ENCODE measurements at places on chromosomes 3 and 15.

DNA sequence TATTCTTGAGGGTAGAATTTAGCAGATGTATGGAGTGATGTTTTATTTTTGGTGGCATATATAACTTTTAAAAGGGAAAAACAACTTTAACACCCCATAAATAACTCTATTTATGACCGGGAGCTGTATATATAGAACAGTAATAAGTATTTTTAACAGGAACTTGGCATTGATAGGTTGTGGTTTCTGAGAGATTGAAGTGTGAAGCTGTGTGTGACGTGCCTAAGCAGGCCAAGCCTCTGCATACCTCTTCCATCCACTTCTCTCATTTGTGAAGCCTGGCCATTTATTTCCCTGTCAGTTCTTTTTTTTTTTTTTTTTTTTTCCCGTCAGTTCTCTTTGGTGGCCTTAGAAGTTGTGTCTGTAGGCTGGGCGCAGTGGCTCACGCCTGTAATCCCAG is 23.0 kb downstream of the RBM5 start:
- no peak for DNase-seq

- no peak for DNase-seq
These were observed 25.7 kb upstream of the EPHB1 start for GRCh38 chr3:134769287-134769868.

GRCh38 chr3:61908382-61908781 is 347.0 kb downstream of the PTPRG start:
- DNase-seq = no peak

DNA sequence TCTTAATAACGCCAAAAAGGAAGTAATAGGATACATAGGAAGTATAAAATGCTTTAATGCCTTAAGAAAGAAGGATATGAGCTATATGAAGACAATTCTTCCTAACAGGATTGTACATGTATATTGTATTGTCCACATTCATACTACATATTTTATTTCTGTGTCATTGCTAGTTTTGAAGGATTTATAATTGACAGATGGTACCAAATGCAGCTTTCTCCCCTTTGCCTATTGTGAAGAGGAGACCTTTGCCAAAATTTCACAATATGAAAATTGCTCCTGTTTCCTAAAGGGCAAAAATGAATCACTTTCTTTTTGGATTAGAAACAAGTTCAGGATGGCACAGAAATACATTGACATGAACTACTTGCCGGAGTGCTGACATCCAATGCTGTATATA is 34.8 kb upstream of the EOMES start:
- no peak for DNase-seq

DNA sequence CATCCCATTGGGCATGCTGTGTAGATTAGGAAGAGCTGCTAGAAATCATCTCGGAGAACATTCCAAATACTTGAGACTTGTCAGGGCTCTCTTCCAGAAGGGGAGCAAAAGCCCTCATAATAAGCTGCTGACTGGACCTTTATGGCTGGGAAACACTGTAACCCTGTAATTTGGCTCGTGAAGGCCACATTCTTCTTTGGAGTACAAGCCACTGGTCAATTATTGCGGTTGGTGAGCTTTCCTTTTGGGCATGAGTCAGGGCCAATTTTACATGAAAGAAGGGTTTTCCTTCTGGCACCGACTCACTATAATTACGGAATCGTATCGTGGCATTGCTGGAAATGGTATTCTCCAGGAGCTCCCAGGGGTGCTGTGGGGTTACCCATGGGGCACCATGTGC is 434.5 kb upstream of the RGMA start:
- DNase-seq = no peak

- DNase-seq = no peak
These were observed 75.8 kb upstream of the SYN2 start for GRCh38 chr3:11928381-11928780.

GRCh38 chr3:96172917-96173316 is 641.5 kb upstream of the EPHA6 start:
- DNase-seq = no peak

- DNase-seq = no peak
These were observed 55.8 kb downstream of the GUCA1C start for GRCh38 chr3:108897883-108898282.

GRCh38 chr3:149466192-149466591 is 8.3 kb upstream of the TM4SF4 start:
- no peak for DNase-seq

DNA sequence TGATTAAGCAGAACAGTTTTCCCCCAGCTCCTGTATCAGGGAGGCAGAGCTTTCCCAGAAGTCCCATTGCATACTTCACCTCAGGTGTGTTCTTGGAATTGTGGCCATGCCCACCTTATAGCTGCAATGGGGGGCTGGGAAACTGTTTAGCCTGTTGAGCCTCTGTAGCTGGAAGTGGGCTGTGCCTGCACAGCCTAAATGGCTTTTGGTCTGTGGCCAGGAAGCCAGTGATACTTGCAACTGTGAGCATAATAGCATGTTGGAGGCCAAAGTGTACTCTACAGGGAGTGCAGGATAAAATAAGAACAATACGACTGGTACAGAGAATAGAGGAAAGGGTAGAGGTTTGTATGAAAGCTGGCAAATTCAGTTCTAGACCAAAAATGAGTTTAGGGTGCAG is 248.5 kb downstream of the PTPRG start:
- DNase-seq = no peak

DNA sequence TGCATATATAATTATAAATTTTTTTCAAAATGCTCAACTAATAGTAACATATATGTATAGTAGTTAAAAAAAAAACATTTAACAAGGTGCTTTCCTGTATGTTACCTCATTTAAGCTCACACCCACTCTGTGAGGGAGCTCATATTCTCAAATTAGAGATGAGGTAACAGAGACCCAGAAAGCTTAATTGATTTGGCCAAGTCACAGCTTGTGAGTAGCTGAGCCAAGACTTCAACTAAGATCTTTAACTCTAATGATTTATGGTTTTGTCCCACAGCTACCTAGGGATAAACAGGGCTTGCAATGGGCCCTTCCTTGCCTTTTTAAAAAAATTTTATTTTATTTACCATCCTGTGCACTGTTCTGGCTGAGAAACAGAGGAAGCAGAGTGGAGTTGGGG is 230.0 kb upstream of the GOLIM4 start:
- DNase-seq = no peak

- DNase-seq = no peak
These were observed 99.3 kb upstream of the CFAP20DC start for GRCh38 chr3:59149166-59149565.

GRCh38 chr15:63582718-63583426 is 14.3 kb upstream of the FBXL22 start:
- no peak for DNase-seq

DNA sequence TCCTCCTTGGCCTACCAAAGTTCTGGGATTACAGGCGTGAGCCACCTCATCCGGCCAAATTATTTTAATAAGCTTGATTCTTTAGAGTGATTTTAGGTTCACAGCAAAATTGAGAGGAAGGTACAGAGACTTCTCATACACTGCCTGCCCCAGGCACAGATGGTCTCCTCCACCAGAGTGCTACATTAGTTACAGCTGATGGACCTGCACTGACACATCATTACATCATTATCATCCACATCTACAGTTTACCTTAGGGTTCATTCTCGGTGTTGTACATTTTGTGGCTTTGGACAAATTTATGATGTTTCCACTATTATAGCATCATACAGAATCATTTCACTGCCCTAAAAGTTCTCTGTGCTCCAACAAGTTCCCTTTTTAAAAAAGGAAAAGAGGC is 4.4 kb upstream of the VPS8 start:
- DNase-seq = no peak
